ENCODE measurements at places on chromosomes 3 and 15.

DNA sequence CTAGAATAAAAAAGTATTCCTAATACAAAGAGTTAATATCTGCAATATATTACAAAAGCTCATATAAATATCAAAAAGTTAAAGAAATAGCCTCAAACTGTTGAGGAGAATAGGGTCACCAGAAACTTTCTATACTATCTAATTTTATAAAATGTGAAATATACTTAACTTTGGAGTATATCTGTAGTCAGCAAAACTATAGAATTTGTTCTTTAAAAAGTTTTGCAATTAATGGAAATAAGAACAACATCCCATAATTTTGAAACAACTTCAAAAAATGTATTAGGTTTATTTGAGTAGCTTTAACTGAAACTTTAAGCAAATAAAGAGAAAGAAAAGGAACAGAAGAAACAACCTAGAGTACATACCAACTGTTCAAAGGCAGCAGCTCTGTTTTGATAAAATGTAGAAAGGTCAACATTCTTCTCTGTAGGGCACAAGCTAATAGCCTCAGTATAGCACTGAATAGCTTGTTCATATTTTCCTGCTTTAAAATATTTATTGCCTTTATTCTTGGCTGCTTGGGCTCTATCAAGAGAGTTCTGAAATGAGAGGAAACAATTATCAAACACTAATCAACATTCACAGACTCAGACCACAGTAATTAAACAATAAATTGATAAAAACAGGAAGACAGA is 14.3 kb downstream of the TOMM70 start:
- no peak for DNase-seq

DNA sequence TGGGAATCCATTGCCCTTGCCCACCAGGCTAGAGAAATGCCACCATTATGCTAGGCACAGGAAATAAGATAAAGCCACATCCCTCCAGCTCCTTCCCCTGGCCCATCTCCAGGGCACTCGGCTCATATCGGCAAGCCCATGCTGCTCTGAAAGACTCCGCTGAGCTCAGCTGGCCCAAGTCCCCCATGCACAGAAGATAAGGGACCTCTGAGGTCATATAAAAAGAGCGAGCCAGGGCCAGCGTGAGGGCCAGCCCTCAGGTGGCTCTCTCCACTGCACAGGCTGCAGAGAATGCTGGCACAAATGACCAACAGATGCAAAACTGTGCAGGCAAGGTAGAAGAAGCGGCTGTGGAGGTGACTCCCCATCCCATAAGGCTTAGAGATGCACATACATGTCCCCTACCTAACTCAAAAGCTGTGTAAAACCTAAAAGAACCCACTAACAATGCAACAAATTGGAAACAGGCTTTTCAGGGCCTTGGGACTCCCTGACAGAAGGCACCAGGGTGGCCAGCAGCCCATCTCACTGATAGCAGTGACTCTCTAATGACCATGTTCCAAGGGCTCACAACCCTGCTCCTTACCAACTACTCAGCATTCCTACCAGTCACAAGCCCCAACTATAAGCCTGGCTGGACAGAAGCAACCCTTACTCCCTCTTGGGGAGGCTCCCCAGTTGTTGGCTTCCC is 3.0 kb downstream of the RAB6B start:
- no peak for DNase-seq

DNA sequence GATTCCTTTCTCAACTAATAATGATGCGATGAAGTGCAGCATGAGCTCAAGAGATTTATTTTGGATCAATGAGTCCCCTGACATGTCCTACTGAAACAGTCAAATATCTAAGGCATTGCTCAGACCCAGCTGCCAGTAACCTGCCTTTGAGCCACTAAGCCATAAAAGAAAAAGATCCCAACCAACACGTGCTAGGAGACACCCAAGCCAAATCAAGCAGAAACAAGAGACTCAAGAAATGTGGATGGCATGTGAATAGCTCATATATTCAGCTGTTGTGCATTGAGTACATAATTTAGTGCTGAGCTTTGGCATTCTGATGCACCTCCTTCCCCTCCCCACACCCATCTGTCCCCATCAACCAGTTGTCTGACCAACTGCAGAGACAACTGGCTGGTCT is 29.2 kb downstream of the GJD2 start:
- no peak for DNase-seq

- DNase-seq: no peak
These were observed 42.3 kb upstream of the LHFPL4 start for GRCh38 chr3:9595877-9596276.

DNA sequence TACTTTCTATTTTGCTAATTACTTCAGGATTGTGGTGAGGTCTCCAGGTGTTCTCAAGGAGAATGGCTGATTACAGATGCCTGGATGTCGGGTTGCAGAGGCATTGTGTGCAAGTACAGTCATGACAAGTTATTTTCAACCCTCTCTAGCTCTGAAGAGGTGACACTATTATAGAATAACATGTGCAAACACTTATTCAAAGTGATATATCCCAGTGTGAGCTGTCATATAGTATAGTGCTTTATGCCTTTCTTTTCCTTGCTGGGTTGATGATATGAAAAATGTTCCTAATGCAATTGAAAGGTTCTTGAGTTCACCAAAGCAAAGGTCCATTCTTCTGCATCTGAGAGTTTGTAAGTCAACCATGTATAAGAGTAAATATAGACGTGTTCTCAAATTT is 167.2 kb downstream of the SPATA16 start:
- DNase-seq: no peak

- DNase-seq: no peak
These were observed 60.8 kb upstream of the ARHGEF26 start for GRCh38 chr3:154060238-154061000.

GRCh38 chr3:4520033-4520816 is 27.1 kb downstream of the ITPR1 start:
- DNase-seq: no peak

DNA sequence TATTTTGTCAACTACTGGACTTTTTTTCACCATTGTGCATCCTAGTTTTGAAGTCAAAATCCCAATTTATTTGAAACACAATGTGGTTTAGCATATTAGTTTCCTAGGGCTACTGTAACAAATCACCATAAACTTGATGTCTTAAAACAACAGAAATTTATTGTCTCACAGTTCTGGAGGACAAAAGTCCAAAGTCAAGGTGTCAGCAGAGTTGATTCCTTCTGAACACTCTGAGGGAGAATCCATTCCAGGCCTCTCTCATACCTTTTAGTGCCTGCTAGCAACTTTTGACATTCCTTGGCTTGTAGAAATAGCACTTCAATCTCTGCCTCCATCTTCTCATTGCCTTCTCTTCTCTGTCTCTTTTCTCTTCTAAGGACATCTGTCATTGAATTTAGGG is 14.9 kb upstream of the SLC27A2 start:
- DNase-seq: no peak

- no peak for DNase-seq
These were observed 209.5 kb downstream of the SOX2 start for GRCh38 chr3:181921220-181921619.

DNA sequence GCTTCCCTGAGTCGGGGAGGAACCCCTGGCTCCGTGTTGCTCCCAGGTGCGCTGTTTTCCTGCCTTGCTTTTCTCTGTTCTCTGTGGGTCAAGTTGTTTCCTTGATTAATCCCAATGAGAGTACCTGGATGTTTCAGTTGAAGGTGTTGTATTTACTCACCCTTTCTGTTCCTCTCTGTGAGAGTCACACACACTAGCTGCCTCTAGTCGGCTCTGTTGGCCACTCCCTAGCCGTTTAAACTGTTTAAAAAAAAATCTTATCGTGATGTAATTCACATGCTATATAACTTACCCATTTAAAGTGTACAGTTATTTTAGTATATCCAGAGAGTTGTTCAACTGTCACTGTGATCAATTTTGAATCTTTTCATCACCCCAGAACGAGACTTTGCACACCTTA is 74.0 kb downstream of the AKAP13 start:
- no peak for DNase-seq

GRCh38 chr3:51075221-51075775 is 309.8 kb upstream of the MANF start:
- DNase-seq: no peak

GRCh38 chr3:49721896-49722781 is 1.6 kb downstream of the GMPPB start:
- no peak for DNase-seq

- no peak for DNase-seq
These were observed 16.9 kb downstream of the THBS1 start for GRCh38 chr15:39597751-39598185.

DNA sequence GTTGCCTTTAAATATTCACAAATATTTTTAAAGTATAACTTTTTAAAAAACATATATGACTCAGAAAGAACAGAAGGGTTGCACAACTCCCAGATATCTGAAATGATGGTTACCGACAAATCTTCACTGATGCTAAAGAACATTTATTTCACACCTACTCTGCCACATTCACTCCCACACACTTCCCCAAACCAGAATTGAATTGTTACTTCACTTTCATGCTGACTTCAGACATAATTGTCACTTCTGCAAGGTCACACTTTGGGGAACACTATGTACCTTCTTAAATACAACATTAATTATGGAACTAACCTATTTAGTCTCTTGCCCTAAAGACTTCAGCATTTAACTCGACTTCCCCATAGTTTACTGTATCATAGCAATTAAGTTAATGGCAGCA is 795.1 kb downstream of the FHIT start:
- no peak for DNase-seq

DNA sequence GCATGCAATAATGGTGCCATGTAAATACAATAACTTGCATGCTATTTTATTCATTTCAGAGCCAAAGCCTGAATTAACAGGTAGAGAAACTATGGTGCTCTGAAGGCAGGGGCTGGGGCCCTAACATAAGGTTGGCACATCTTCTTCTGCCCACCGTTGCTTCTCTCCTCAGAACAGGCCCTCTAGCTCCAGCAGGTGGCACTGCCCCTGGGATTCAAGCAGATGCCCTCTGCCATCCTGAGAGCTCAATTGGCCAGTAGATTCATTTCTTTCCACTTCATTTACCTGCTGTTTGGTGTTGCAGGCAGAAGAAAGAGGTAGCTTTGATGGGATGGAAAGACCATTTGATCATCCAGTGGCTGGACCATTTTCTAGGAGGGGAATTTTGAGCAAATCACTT is 130.5 kb downstream of the FOXB1 start:
- no peak for DNase-seq

DNA sequence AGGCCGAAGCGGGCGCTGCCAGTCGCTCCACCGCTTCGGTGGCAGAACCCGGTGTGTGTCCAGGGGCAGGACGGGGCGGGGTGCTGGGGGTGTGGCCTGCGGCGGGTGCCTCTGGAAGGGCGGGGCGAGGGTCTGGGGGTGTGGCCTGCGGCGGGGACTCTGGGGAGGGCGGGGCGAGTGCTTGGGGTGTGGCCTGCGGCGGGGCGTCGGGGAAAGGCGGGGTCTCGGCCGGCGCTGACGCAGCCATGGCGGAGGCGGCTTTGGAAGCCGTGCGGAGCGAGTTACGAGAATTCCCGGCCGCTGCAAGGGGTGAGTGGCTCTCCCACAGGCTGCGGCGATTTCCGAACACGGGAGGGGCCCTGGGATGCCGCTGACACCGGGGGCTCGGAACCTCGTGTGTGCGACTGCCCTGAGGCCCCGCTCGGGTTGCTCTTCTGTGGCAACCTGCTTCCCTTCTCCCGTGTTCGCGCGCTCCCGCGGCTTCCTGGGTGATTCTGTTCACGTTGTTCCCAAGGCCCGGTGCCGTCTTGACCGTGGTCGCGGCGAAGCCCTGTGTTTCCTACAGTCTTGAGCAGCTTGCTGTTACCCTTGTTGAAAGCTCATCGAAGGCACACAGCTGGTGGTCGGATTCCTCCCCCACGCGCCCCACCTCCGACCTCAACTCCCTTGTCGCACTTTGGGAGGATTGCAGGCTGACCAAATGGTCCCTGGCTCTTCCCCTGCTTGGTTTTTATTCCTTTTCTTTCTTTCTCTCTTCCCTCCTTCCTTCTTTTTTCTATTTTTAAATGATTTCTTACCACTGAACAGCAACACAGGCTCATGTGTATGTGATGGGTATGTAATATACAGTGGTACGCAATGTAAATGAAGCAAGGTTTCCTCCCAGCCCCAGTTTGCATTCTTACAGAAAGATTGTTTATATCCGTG is at the start of gene JMJD7:
JMJD7 (plus strand) TSS at position 213 of the 927 bp plus-strand sequence; CDS start at position 246, 33 bp downstream.
- no peak for DNase-seq

DNA sequence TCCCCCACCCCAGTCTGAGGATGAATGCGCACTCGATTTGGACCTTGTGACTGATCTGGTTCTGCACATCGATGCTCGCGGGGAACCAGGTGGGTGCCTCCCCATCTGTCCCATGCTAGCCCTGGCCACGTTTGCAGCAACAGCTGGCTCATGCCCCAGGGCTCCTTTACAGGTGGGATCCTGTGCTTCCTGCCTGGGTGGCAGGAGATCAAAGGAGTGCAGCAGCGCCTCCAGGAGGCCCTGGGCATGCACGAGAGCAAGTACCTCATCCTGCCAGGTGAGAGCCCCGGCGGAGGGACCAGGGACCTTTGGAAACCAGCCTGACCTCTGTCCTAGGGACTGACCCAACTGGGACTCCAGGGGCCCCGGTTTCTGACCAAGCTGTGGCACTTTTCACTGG is 44.3 kb downstream of the DHX30 start:
- DNase-seq: no peak

DNA sequence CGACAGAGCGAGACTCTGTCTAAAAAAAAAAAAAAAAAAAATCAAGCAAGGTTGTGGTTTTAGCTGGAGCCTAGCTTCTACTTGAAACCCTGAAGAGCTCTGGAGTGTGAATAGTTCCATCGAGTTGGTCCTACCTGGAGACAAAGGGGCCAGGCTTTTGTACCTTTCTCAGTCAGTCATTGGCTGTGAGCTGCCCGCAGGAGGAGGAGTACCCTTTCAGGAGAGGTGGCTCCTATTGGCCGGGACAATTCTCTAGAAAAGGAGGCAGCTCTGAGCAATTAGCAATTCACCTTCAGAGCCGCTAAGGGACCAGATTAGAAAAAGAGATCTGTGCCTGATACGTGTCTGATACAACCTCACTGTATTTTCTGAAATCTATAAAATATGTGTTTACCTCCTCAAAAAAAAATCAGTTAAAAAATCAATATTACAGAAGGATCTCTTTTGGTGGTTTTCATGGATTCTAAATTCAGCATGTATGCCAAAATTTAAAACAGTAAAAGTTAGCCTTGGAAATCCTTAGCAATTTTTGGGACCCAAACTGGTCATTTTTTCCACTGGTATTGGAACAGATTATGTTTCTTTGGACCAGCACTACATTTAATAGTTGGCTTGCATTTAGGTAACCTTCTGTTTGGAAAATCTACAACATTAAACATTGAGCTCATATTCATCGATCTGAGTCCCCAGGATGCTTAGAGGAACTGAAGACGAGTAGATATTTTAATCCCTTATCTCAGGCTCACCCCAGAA is 29.7 kb upstream of the PDCD6IP start:
- DNase-seq: no peak

- no peak for DNase-seq
These were observed 62.1 kb downstream of the POMGNT2 start for GRCh38 chr3:43043793-43044192.

DNA sequence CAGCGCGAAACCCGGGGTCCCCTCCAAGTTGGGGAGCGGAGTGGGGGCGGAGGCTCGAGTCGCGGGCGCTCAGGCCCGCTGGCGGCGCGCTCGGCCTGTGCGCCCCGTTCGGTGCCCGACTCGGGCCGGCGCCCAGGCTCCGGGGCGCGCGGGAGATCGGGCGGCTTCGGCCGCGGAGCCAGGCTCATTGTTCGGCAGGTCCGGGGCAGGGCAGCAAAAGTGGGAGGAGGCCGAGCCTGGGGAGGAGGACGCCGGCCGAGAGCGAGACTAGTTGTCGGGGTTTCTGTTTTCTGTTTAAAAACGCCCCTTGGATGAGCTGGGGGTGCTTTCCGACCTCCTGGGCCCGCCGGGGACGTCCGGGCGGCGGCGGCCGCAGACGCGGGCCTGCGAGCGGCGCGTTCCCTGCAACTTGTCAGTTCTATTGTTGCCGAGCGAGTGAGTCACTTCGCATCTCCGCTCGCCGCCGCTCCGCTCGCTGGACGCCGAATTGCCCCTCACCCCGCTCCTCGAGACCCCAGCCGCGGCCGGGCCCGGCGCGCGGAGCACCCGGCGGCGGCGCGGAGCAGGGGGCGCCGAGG is 676 bp downstream of the TCF12 start:
- DNase-seq: no peak
